ENCODE measurements at places on chromosomes 2 and 18.
A peak's percentile ranks its signal among the peaks of the same experiment; 100 is the strongest.

- DNase-seq: no peak
Observed at GRCh38 chr2:41928526-41928925, 119.3 kb upstream of the PKDCC start.

DNA sequence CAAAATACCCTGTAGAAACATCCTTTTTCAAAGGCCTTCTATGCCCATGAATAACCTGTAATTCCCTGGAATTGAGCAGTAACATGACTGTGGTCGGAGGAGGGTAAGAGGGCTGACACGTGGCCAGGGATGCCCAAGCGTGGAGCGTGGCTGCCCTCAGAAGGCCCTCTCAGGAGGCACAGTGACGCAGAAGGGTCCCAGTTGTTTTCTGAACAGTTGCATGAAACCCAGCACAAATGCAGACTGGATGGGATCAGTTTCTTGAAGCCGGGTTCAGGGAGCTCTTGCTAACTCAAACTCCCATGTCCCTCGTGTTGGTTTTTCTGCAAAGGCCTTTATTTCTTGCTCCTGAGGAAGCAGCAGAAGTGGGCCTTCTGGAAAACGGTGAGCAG is 237.0 kb downstream of the ALPK2 start:
- DNase-seq: no peak

GRCh38 chr2:62801814-62802523 is 96.5 kb downstream of the EHBP1 start:
- no peak for DNase-seq

DNA sequence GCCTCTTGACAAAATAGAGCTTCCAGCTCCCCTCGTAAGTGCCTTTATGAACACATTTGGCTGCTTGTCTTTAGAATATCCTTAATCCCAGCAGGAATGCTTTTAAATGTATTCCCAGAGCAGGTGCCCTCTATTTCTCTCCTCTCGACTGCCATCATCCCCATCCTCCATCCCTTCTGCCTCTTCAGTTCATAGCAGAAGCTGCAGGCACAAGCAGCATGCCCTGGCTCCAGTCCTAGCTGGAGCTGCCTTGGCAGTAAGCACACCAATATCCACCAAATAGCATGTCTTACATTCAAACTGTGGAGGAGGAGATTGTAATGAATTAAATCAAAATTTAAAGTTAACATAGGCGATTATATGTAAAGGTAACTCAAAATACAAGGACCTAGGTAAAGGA is 891.3 kb upstream of the SLC39A10 start:
- no peak for DNase-seq

DNA sequence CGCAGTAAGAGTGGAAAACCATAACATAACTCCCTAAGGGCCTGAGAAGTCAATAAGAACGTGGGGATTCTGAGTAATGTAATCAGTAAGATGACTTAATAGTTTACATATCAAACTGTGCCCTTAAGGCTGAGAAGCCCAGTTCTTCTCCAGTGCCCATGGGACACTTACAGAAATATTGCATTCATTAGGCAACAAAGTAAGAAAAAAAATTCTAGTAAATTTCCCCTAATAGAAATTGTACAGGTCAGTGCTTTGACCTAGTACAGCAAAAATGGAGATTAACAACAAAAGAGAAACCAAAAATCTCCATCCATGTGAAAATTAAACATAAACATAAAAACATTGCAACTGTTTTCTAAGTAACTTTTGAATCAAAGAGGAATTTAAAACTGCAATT is 139.8 kb upstream of the HS6ST1 start:
- no peak for DNase-seq

DNA sequence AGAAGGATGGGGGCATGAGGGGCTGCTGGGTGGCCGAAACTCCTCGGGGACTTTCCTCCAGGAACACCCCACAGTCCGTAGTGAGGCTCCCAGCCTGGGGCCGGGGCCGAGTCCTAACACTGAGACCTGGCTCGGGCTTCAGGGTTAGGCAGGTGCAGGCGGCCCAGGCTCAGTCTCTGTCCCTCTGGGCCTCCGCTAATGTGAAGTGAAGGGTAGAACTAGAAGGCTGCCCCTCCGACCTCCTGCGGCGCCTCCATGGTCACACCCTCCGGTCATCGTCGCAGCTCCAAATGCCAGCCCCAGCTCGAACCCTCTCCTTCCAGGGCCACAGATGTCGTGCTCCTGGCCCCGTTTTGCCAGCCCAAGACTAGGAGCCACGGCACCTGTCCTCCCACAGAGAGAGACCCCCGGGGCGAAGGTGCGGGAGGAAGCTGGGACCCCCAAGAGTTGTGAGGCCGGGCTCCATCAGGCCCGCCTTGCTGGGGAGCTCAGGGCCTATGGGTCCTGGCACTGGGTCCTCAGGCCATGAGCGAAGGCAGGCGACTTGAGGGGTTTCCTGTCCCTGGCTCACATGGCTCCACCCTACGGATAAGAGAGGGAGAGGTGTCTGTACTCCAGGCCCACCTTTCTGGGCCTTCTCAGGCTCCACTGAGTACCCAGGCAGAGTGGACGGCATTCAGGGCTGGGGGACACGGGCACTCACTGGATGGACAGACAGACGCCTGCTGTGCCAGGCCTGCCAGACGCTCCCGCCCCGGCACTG is 797 bp downstream of the ANO7 start:
- DNase-seq: no peak

DNA sequence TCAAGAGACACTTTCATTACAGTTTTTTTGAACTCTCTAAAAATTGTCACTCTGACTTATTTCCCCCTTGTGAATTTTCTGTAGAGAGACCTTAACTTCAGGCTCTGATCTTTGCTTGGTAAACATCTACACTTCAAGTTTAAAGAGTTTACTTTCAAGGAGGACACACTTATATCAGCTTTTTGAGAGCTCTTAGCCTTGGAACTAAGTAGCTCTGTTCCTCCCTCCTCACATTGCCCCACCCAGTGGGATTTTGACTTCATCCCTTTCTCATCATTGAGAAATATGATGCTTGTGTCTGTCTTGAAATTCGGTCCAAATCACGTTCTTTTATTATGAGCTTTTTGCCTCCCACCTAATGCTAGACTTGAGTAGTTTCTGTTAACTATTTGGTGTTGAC is 433.4 kb upstream of the MEIS1 start:
- DNase-seq: no peak

DNA sequence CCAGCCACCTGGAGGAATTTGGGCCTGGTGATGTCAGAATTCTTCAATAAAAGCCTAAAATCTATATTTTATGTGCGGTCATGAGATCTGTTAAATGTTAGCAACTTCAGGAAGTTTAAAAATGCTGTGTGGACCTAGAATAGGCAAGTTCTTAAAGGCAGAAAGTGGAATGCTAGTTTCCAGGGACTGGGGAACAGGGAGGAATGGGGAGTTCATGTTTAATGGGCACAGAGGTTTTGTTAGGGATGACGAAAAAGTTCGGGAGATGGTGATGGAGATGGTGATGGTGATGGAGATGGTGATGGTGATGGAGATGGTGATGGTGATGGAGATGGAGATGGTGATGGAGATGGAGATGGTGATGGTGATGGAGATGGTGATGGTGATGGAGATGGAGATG is 9.2 kb downstream of the TYMS start:
- DNase-seq: no peak

GRCh38 chr2:128644718-128645256 is 326.1 kb upstream of the HS6ST1 start:
- DNase-seq: no peak

DNA sequence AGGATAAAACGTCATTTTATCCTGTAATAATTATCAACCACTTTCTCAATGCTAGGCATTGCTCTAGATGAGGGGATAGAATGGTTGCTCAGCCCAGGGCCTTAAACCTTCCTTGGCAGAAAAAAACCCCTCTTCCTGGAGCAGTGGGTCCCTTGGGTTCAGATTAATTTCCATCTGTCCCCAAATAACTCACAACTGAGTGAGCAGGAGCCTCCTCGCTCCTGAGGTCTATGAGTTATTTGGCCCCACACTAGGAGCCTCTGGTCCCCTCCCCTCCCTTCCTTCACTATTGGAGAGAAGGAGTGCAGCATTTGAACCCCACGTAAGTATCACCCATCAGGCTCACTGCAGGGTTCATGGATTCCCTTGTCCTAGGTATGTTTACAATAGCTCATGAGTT is 157.5 kb upstream of the FHL2 start:
- no peak for DNase-seq

DNA sequence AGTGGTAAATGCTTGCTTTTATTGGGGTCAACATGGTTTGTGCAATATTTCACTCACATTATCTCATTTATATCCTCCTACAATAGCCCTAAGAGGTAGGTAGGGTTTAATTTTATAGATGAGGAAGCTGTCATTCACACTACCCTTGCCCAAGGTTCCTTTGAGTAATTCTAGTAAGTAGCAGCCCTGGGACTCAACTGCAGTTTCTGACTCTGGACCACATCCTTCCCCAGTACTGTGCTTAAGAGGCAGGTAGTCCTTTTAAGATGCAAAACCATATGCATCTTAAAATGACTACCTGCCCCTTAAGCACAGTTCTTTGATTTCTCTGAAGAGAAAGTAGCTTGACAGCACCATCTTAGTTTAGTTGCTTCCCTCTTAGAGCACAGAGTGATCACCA is 15.7 kb upstream of the NT5C1B start:
- DNase-seq: no peak

DNA sequence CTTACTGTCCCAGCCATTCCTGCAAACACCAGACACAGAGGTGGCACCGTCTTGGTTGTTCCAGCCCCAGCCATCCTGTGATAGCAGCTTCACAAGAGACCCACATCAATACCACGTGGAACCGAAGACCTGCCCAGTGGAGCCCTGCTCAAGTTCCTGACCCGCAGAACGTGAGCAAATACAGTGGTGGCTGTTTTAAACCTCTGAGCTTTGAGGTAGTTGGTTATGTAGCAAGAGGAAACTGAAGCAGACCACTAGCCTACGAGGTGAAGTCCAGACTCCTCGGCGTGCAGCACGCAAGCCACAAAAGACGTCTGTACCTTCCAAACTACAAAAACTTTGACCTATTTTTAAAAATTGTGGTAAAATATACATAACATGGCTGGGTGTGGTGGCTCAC is 96.1 kb upstream of the ODC1 start:
- DNase-seq: no peak

DNA sequence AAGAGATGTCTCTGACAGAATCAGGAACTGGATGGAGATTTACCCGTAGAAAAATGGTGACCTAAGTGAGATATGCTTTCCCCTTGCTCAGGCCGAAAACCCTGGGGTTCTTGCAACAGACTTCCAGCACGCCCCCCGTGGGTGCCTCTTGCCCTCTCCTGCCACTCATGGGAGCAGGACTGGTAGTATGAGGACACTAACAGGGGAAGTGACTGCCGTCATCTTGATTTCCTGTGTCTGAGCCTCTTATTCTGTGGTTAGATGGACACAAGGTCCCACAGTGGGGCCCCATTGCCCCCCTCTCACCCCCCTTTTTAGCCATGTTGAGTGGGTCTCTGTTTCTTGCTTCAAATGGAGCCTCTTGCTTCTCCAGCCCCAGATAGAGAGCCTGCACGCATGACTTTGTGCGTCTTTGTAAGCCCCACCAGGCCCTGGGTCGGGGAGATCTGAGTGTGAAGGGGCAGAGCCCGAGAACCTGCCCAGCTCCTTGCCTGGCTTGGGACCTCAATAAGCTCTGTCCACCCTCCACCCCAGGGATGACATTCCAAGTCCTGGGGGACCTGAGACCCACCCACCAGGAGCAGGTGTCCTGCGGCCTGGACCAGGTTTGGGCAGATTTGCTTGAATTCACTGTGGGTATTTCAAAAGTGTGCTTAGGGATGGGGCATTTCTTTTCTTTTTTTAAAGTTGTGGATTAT is 12.6 kb downstream of the GNLY start:
- no peak for DNase-seq

GRCh38 chr2:127048969-127049897 is 57.7 kb downstream of the BIN1 start:
- DNase-seq: no peak

GRCh38 chr2:127771756-127772155 is 39.2 kb downstream of the WDR33 start:
- DNase-seq: no peak

DNA sequence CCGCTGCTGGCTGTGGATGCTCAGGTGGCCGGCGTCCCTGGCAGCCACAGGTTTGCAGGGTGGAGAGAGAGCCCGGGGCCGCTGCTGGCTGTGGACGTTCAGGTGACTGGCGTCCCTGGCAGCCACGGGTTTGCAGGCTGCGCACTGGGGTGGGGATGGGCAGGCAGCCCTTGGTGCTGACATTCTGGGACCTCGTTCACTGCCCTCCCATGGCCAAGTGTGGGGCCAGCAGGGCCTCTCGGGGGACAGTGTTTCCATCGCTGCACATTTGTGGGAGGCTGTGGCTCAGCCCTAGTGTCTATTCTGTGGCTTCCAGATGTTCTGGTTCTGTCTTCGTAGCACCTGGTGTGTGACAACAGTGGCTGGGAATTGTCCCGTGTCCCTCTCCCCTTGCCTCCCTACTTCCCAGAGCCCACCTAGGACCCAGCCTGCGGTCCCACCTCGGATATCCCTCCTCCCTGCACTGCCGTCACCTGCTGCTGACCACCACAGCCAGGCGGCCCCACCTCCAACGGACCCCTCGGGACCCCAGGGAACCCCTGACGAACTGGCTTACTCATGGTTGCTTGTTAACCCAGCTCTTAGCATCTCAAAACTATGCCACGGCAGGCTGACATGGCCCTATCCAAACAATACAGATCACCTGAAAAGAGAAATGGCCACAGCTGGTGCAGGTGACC is 915 bp downstream of the CROCC2 start:
- no peak for DNase-seq

GRCh38 chr2:96505231-96505889 is at the start of gene NEURL3:
NEURL3 (minus strand) TSS chr2:96505357; CDS start chr2:96505286, 71 bp downstream.
- DNase-seq: peak; percentile 32

DNA sequence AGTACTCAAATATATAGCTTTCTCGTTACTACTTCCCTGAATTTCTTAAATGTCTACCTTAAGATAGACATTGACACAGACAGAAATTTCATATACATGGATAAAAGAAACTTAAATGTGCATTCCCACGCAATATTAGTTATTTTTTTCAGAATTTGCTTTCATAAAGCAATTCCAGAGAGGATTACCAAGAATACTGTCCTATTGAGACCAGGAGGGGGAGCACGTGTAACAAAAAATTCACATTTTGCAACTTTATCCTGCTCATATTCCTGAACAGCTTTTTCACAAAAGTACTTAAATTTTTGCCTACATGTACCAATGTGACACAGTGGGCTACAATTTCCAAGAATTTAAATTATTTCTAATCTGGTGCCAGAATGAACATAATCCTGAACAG is 30.7 kb upstream of the ERCC3 start:
- DNase-seq: peak; percentile 44

DNA sequence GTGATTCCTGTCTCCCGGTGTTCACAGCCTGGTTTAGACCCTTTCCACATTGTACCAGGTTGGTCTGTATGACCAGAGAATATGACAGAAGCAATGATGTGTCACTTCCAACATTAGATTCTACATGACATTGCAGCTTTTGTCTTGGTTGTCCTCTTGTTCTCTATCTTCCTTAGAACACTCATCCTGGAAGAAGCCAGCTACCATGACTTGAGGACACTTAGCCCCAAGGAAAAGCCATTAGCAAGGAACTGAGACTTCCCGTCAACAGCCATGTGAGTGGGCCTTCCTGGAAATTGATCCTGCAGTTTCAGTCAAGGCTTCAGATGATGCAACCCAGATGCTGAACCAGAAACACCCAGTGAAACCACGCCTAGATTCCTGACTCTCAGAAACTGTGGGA is 143.3 kb downstream of the MREG start:
- peak; percentile 54 for DNase-seq
